Right renal cortex interstitium (tissue), 3 donors: ENCODE measurements at places on chromosomes 12 and 14. TPM values are rescaled to one million over a fixed set of nuclear protein-coding genes. Genes with fewer than 3 reads are reported as not detected.

The TMPRSS12 gene
- 0.08 TPM for polyA plus RNA-seq

- DNase-seq: no peak
Measured at GRCh38 chr12:128818065-128819022, 5.4 kb downstream of the SLC15A4 start.

The ITGA7 gene
- polyA plus RNA-seq: 27.7 TPM

The FSCB gene
- not detected for polyA plus RNA-seq

The REP15 gene
- polyA plus RNA-seq: 2.9 TPM

- DNase-seq: no peak
Measured at GRCh38 chr12:102616692-102617091, 136.3 kb upstream of the IGF1 start.

DNA sequence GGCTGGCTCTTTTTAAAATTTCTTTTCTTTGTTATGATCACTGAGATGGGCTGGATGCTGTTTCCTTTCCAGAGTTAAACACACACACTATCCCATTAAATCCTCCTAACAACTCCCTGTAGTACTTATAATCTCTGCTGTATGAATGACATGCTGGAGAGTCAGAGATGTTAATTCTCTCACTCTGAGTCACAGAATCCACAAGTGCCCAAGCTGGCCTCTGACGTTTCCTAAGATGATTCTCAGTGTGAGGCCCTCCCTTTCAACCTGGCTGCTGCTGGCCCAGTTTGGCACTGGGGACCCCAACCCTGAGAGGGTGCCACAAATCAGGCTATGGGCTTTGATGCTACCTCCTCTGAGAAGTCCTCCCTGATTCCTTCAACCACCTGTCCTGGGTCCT, 5.4 kb downstream of the NOS1 start:
- DNase-seq: no peak
